ENCODE measurements at places on chromosomes 6 and 20.

DNA sequence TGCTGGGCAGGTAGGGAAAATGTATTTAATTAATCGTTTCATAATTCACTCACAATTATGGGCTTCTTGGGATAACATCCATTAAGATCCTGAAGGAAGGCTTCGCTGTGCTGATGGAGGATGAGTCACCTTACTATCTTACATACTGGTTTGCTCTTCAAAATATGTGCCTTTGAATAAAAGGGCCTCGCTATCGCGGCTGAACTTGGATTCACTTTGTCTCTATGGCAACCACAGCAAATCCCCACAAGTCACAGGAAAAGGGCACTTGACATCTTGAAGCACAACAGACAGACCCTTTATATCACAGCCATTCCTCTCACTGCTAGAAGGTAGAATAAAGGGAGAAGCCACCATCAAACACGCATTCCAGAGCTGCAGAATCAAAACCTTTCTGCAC lies 141.3 kb upstream of the MYLIP start:
- DNase-seq = no peak

- DNase-seq = no peak
Measured at GRCh38 chr6:125231574-125232343, 70.0 kb downstream of the HDDC2 start.

DNA sequence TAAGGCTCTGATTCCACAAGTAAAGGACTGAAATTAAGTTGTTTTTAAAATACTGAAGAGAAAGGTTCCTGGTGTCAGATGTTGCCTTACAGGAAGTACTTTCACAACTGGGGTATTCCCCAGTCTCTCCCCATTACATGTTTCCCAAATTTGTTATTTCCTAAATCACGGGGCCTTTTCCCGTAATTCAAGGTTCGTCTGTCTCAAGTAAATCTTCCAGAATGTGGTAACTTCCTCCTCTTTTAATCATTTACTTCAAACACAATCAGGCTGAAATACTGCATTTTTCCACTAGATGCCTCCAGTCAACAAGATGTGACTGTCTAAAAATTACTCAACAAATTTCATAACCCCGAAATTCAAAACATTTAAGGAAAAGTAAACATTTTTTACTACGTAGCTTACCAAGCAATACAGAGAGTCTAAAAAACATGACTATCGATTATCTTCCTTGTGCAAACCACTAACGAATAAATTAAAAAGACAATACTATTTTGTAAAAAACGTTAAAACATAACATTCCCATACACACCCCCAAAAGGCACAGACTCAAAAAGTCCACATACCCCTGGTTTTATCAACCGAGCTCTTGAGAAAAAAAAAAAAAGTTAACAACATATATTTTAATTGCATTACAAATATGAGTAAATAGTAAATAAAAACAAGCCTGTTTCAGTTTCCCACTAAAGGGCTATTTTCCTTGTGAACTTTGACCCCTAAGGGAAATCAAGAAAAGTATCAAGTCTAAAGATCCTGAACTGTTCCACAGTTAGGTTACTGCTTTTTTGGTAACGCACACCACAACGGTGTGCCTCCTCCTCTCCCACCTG lies 1.7 kb downstream of the SOD2 start:
- peak; percentile 25 for DNase-seq

DNA sequence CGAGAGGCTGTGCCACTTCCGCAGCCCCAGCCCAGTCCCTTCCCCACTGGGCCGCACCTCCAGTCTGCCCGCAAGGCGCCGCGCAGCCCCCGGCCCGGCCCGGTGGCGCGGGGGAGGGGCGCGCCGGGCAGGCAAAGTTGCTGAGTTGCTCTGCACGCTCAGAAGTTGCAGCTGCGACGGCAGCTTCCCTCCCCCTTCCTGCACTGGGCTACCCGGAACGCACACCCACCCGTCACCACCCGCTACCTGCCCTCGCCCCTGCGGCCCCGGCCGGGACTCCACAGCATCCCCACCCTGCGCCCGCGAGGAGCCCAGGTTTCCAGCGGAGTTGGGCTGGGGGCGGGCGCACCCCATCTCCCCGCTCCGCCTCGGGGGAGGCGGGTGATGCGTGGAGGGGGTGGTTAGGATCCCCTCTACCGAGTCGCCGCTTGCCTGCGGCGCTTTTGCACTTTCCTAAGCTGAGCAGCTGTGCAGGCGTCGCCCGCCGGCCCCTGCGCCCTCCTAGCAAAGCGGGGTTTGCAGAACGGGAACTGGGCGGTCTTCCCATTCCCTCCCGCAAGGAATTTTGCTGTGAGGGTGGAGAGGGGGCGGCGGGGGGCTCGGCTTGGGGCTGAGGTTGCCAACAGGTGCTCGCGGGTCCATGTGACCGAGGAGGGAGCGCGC lies 55.9 kb upstream of the RREB1 start:
- DNase-seq = peak; percentile 39

DNA sequence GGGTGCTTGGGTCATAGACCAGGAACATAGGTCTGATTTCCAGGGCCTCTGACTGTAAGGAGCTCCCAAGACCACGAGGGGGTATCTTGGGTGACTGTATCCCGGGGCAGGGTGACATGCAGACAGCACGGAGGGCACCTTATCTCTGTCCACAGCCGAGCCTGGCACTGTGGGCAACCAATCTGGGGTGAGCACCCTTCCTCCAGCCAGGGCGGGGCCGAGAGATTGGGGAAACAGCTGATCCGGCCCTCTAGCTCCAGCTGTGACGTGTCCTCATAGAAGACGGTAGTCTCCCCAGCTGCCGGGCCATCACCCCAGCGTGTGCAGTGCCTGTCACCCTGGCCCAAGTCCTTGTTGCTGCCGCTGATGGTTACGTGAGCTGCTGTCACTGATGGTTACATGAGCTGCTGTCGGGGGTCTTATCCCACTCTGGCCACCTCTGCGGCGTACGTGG lies 139.6 kb upstream of the RNF24 start:
- DNase-seq = no peak

DNA sequence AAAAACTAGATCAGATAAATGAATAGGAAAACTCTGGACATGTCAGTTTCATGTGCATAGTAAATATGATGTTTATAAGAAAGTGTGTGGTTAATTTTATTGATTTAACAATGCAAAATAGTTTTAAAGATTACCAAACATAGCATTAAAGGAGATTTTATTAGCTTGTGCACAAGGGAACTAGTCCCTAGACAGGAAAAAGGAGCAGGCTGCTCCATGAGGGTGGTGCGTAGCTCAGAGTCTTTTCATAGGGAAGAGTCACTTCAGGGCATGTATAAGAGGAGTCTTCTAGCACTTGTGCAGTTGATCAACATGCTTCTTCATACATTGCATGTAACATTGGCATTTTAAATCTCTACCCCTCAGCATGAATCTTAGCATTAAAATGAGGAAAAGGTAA lies 835.8 kb downstream of the GRIK2 start:
- DNase-seq = no peak

GRCh38 chr6:170497841-170498301 lies 55.2 kb downstream of the PSMB1 start:
- DNase-seq = peak; percentile 59

- DNase-seq = no peak
Measured at GRCh38 chr20:32564921-32565734, 20.0 kb downstream of the NOL4L start.

DNA sequence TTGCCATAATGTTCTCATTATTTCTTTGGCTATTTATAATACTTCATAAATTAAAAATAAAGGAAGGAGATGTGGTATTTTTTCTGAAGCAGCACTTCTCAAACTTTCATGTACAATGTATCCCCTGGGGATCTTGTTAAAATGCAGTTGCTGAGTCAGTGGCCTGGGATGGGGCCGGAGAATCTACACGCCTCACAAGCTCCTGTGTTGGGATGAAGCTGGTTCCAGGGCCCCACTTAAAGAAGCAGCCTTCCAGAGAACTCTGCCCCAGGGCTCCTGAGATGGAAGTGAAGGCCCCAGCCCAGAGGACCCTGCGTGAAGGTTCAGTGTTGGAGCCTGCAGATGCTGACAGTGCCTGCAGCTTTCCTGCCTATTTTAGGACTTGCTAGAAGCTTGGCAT lies 40.1 kb upstream of the SLC23A2 start:
- DNase-seq = no peak

- DNase-seq = no peak
Measured at GRCh38 chr6:92150553-92150952, 1268.8 kb downstream of the EPHA7 start.

GRCh38 chr6:129120856-129121638 lies 238.1 kb downstream of the LAMA2 start:
- no peak for DNase-seq

- no peak for DNase-seq
Measured at GRCh38 chr6:101303495-101303894, 90.0 kb upstream of the GRIK2 start.

DNA sequence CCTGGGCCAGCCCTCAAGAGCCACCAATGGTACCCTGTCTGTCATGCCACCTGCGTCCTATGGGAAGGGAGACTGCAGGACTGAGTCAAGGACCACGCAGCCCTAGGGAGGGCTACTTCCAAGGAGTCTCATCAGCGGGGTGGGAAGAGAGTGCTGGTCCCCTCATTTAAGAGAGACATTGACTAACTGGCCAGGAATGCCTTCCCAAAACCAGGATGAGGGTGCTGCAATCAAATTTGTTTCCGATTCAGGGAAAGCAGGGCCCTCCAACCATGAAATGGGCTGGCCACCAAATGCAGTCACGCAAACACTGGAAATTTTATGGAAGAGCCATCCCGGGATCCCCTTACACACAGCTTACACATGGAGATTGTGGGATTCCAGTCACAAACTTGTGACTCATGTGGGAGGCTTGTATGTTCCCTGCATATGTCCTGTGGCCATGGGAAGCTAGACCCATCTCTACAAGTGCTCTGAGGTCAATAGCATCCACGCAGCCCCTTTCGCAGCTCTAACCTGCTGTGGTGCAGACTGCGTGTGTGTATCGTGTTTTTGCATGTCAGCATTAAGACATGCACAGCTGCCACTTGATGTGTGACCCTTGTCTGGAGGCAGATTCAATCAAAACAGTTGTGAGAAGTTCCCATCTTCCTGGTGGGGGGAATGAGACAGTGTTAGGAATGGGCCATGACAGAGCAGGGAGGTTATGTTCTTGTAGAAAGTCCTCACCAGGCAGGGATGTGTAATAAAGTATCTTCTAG lies 53.0 kb upstream of the CST7 start:
- DNase-seq = no peak

- no peak for DNase-seq
Measured at GRCh38 chr6:150696190-150696589, 96.5 kb downstream of the PLEKHG1 start.

DNA sequence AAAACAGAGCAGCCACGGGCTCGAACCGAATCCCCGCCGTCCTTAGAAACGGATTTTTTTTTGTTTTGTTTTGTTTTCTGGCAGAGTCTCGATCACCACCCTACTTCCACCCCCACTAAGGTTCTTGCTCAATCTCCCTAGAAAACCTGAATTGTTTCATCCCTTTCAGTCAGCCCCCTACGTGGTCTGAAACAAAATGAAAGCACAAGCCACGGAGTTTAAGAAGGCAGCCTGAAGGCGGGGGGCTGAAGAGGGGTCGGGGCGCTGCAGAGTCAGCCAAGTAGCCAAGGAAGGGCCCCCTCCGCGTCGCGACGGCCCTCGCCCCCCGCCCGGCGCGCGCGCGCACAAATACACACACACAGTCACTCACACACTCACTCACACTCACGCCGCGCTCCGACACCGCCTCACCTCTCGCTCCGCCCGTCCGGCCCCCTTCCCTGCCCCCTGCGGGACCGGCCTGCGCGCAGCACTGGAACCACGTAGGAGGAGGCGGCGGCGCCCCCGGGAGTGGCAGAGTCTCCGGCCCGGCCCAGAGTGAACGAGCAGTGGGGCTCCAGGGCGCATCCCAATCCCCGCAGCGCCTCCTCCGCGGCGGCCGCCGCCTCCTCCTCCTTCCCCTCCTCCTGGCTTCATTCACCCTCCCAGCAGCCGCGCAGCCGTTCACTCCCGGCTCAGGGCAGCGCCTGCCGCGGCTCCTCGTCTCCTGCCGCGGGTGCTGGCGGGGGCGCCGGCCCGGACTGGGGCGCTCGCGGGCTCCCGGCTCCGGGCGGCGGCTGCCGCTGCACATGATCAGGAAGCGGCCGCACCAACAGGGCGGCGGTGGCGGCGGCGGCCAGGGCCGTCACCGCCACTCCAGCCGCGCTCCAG lies 1.4 kb downstream of the ATXN1 start:
- DNase-seq = no peak

DNA sequence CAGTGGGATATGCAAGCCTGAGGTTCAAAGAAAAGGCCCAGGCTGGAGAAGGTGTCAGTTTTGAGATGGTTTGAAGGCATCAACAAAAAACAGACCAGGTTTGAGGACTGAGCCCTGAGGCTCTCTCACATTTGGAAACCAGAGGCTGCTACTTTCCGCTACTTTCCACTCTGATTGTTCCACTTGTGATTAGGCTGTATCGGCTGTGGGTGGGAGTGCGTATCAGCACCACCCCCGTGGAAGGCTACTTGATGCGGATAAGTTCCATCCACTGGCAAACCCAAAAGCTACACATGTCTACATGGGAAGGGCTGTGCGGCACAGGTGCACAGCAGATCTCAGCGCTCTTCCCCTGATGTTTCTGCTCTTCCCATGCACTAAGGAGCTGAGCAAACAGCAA lies 198.7 kb downstream of the GMPR start:
- DNase-seq = no peak

DNA sequence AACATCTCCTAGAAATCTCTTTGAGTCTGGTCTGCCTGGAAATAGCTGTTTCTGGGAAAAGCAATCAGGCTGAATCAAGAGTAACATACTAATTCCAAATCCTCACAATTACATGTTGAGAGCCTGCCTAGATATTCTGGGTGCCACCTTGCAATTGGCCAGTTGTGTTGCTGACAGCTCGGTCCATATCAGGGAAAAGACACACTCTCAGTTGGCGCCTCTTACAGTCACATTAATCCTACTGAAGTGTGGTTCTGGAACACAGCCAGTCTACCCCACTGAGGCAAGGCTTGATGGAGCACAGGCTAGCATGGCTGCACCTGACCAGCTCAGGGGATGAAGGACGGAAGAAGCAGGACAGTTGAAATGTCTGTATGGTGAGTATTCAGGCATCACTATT lies 121.4 kb upstream of the TAB2 start:
- DNase-seq = no peak

- DNase-seq = no peak
Measured at GRCh38 chr20:63433351-63433750, 39.1 kb downstream of the KCNQ2 start.

GRCh38 chr6:20661721-20662120 lies 127.5 kb downstream of the CDKAL1 start:
- DNase-seq = peak; percentile 76

- no peak for DNase-seq
Measured at GRCh38 chr6:39143238-39143930, 28.4 kb upstream of the SAYSD1 start.

- no peak for DNase-seq
Measured at GRCh38 chr6:43336382-43336781, 27.8 kb upstream of the CRIP3 start.

DNA sequence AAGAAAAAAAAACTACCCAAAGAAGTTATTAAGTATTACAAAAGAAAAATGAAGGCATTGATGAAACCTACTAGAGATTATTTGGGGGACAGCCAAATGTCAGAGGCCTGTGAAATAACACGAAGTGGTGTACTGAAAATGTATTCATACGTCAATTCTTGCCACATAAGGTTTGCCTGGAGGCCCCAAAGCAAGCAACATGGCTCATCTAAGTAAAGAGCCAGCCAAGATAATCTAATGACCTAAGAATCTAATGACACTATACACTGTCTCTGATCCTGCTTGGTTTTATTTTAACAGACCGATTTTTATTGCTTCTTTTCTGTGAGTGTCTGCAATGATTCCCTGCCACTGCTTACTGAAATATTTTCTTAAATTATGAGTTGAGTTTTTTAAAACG lies 34.7 kb downstream of the FILIP1 start:
- DNase-seq = no peak

- DNase-seq = no peak
Measured at GRCh38 chr6:124961777-124962638, at the start of gene RNF217. TSS of gene RNF217 (plus strand) at chr6:124962437. CDS start at chr6:124962545, 108 bp downstream.

Measured in NCI-H1694 treated with DMSO at 0.1 percent for 48 hours (cell line).